ENCODE measurements at places on chromosomes 11 and 22.

GRCh38 chr11:15525582-15525981 lies 410.9 kb downstream of the INSC start:
- no peak for DNase-seq

DNA sequence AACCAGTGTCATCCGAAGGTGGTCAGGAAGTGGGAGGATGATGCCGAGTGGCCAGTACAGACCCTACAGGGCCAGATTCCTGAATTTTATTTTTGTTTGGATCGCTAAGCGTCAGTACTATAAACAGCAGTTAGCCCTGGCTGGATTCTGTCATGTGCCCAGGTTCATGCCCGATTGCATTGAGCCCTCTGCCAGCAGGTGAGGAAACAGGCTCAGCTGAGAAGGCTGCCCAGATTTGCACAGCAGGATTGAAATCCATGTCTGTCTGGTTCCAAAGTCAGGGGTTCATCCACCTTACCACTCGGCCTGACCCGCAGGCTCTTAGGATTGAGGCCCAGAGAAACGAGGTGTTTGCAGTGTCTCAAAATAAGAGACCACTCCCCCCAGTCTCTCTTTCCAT lies 9.1 kb upstream of the TBC1D22A start:
- no peak for DNase-seq

DNA sequence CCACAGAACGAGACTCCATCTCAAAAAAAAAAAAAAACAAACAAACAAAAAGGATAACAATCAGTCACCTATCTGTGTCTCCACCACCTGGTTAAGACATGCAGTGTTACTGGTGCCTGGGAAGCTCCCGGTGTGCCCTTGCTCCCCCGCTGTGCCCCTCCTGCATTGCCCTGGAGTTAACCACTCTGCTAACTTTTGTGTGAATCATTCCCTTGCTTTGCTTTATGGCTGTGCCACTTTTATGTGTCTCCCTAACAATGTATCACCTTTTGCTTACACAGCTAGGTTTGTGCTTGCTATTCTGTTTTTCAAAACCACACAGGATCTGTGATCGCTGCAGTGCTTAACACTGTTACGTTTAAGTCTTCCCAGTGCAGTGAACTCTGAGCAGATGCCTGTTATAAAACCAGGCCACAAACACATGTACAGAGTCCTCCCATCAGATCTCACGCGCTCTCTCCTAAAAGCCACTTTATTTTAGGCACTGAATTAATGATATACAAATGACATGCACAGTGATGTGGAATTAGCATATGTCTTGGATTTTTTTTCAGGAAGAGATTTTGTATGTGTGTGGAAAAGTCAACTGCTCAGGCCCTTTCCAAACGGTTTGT lies 69.9 kb downstream of the BUD13 start:
- DNase-seq: no peak

GRCh38 chr11:104320097-104320496 lies 156.2 kb upstream of the PDGFD start:
- DNase-seq: no peak

GRCh38 chr11:125578783-125579182 lies 9.5 kb downstream of the EI24 start:
- DNase-seq: no peak

- DNase-seq: no peak
These were observed 600 bp upstream of the RAB6A start for GRCh38 chr11:73761403-73761945.

DNA sequence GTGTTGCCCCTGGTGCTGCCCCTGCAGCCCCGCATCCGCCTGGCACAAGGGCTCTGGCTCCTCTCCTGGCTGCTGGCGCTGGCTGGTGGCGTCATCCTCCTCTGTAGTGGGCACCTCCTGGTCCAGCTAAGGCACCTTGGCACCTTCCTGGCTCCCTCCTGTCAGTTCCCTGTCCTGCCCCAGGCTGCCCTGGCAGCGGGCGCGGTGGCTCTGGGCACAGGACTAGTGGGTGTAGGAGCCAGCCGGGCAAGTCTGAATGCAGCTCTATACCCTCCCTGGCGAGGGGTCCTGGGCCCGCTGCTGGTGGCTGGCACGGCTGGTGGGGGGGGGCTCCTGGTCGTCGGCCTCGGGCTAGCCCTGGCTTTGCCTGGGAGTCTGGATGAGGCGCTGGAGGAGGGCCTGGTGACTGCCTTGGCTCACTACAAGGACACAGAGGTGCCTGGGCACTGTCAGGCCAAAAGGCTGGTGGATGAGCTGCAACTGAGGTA lies 278 bp downstream of the ROM1 start:
- no peak for DNase-seq

- DNase-seq: no peak
These were observed 243 bp upstream of the SYT9 start for GRCh38 chr11:7251487-7251835.

DNA sequence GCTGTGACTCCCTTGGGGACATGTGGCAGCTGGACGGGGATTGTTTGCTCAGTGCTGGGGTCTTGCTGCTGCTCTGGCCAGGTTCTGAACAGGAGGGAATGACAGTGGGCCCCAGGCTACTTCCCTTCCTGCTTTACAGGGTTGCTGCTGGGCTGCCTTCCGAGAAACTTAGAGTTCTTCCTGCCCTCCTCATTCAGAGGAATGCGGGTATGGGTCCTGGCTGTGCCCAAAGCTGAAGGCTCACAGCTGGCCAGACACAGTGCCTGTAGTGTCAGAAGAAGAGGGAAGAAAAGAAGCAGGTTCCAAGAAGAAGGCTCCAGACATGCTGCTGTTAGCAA lies 108.3 kb upstream of the PARVA start:
- no peak for DNase-seq

GRCh38 chr22:33747576-33748180 lies 172.6 kb downstream of the LARGE1 start:
- DNase-seq: no peak

Data from stimulated activated CD8-positive, alpha-beta memory T cell treated with anti-CD3 and anti-CD28 coated beads, Interleukin-2, amount 100 ng/mL, for 1 hour (primary cell).